ENCODE measurements at places on chromosomes 6 and 20. TPM values are rescaled to one million over a fixed set of nuclear protein-coding genes. Genes with fewer than 3 reads are reported as not detected.
A peak's percentile ranks its signal among the peaks of the same experiment; 100 is the strongest.

Gene VSX1
- not detected for total RNA-seq

Gene TMEM242
- 12.3 TPM for total RNA-seq

Gene MLIP
- 1.0 TPM for total RNA-seq

Gene BMP6
- 3.6 TPM for total RNA-seq

Gene CST11
- total RNA-seq = not detected

Gene TPD52L1
- 209 TPM for total RNA-seq

Gene NRN1
- not detected for total RNA-seq

Gene SIRPB1
- total RNA-seq = 0.93 TPM

DNA sequence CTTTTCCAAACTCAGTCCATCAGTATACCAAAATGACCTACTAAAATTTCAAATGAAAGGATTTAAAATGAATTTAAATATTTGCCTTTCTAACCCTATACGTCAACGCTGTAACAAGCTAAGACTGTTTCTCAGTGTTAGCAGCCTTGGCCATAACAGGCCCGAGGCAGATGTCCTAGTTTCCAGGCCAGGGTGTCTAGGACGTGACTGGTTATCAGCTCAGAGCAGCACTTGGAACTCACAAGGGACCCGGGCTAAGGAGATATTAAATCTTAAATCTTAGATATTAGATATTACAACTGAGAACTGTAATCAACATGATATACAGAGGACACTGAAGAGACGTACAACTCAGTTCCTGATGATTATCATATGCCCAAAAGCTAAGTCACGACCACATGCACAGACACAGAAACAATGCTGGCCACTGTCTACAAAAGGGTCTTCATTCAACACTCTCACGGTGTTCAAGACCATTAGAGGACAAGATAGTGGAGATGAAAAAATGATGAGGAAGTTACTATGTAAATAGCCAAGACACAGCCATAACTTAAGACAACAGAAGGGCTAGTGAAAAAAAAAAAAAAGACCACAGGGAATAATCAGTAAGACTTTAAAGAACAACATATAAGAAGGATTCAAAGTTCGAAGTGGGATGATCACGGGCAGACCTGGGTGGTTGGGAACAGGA, at the start of gene CLDN20:
Gene CLDN20 (plus strand): TSS at position 641 of the 691 bp plus-strand sequence. CDS start 11,707 bp downstream, outside the sequence.
- peaks cover 13% of the 10 kb centered on the region for H3K4me1 ChIP-seq
- no peak within 1 kb of the TSS for H3K4me3 ChIP-seq
- peaks cover 12% of the 10 kb centered on the region for H3K36me3 ChIP-seq

DNA sequence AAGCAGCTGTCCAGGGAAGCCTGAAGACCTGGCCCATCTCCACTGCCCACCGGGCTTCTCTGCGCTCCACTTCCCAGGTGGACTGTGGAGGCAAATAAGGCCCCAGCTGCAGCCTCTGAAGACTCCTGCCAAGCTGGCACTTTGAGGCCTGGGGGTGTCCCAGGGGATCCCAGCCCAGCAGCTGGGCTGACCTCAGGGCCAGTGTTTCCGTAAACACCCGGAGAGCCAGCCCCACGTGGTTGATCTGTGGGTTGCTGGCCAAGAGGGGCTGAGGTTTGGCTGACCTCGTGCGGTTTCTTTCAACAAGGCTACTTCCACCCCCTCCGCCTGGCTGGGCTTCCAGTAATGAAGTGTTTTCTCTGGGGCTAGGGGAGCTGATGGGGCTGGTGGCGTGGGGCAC, 12.4 kb upstream of the CCN5 start:
- H3K27me3 ChIP-seq = no peaks in the 10 kb centered on the region
- H3K4me1 ChIP-seq = peaks cover 10% of the 10 kb centered on the region
- no peak overlapping the region for H3K27ac ChIP-seq
- no peaks in the 10 kb centered on the region for H3K36me3 ChIP-seq

DNA sequence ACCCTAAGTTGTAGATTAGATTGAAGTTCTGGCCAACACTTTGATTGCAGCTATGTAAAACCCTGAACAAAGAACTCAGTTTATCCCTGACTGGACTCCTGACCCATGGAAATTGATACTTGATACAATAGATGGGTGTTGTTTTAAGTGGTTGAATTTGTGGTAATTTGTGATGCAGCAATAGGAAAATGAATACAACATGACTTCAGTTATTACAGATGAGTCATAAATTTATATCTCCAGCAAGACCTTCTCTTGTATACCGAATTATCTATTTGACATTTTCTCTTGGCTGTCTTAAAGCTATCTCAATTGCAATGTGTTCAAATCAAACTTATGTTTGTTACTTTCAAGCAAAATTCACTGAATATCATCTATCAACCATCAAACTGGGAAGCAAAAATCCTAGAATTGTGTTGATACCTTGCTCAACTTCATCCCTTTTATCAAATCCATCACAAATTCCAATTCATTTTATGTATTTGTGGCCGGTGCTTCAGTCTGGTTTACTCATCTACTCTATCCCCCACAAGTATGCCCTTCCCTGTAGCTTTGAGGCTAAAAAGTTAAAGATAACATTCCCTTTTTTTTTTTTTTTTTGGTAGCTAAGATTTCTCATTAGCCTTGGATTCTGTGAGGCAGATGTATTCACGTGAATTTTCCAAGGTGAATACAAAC, 129.4 kb upstream of the CENPW start:
- no peaks in the 10 kb centered on the region for H3K4me1 ChIP-seq
- H3K36me3 ChIP-seq = no peaks in the 10 kb centered on the region
- no peak for DNase-seq
- H3K27me3 ChIP-seq = no peaks in the 10 kb centered on the region
- H3K27ac ChIP-seq = no peak overlapping the region

GRCh38 chr20:57795977-57796560, 86.3 kb upstream of the PMEPA1 start:
- H3K27me3 ChIP-seq = no peaks in the 10 kb centered on the region
- no peaks in the 10 kb centered on the region for H3K36me3 ChIP-seq
- H3K4me1 ChIP-seq = peaks cover 12% of the 10 kb centered on the region
- no peak for DNase-seq

GRCh38 chr6:85476532-85476931, 26.6 kb downstream of the NT5E start:
- peaks cover 1% of the 10 kb centered on the region for H3K36me3 ChIP-seq
- H3K4me3 ChIP-seq = no peak overlapping the region
- H3K27ac ChIP-seq = no peak overlapping the region
- no peaks in the 10 kb centered on the region for H3K4me1 ChIP-seq
- H3K27me3 ChIP-seq = peaks cover 1% of the 10 kb centered on the region

DNA sequence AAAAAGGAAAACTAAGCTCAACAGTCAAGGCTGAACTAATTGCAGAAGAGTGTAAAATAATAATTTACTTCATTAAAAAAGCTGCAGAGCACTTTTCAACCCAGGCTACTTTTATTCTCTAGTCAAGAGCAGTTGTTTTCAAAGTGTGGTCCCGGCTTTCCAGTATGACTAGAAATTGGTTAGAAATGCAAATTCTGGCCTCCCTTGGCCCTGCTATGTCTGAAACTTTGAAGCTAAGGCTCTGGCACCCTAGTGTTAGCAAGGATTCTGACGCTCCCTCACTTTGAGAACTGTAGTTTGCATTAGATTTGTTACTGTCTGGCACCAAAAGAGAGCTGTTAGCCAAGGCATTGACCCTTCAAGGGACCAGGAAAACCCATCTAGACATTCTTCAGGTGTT, 9.5 kb upstream of the NXT1 start:
- H3K27me3 ChIP-seq = peaks cover 6% of the 10 kb centered on the region
- no peak for DNase-seq
- no peak overlapping the region for H3K27ac ChIP-seq
- no peaks in the 10 kb centered on the region for H3K36me3 ChIP-seq

- no peak overlapping the region for H3K27ac ChIP-seq
- H3K27me3 ChIP-seq = no peaks in the 10 kb centered on the region
- no peak overlapping the region for H3K4me3 ChIP-seq
- peaks cover 34% of the 10 kb centered on the region for H3K36me3 ChIP-seq
- peaks cover 13% of the 10 kb centered on the region for H3K4me1 ChIP-seq
Observed at GRCh38 chr6:89642956-89643355, 4.4 kb upstream of the LYRM2 start.

DNA sequence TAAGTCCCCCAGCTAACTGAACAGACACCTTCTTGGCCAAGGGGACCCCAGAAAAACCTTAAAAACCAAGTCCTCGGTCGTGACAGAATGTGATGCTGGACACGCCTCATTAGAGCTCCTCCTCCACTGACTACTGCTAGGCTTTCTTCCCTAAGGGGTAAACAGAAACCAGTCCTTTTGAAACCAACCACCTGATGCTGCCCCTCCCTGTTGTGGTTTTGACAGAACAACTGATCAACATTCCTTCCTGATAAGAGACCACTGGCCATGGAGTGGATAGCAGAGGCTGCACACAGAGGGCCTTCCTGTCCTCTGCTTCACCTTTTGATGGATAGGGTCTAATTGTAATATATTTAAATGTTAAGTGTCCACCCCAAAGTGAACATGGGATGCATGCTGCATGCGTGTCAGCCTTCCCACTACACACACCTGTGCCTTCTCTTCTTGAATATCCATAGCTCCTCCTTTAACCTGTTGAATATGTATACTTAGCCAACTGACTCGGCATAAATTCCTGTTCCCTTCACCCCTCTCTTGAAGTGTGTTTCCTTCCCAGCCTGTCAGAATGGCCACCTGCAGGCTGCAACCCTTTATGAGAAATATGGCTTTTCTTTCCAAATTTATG, 27.9 kb upstream of the SLC2A12 start:
- H3K4me3 ChIP-seq = no peak overlapping the region
- H3K4me1 ChIP-seq = peaks cover 3% of the 10 kb centered on the region
- no peak for DNase-seq
- H3K27ac ChIP-seq = no peak overlapping the region

GRCh38 chr6:109894181-109894580, 83.9 kb upstream of the GPR6 start:
- H3K4me3 ChIP-seq = no peak overlapping the region
- DNase-seq = no peak
- H3K27me3 ChIP-seq = no peaks in the 10 kb centered on the region

GRCh38 chr6:152905551-152906299, 77.1 kb downstream of the FBXO5 start:
- H3K4me1 ChIP-seq = no peaks in the 10 kb centered on the region
- H3K27me3 ChIP-seq = peaks cover 32% of the 10 kb centered on the region
- no peak for DNase-seq
- no peak overlapping the region for H3K4me3 ChIP-seq
- no peak overlapping the region for H3K27ac ChIP-seq

- peaks cover 9% of the 10 kb centered on the region for H3K4me1 ChIP-seq
- peaks cover 9% of the 10 kb centered on the region for H3K36me3 ChIP-seq
- DNase-seq = peak; percentile 60
- H3K4me3 ChIP-seq = peak overlapping the region; percentile 53
Observed at GRCh38 chr20:3744806-3745685, 12.6 kb downstream of the HSPA12B start.

- H3K36me3 ChIP-seq = no peaks in the 10 kb centered on the region
- peak overlapping the region; percentile 100 for H3K27ac ChIP-seq
- DNase-seq = no peak
- peak overlapping the region; percentile 96 for H3K4me3 ChIP-seq
- peaks cover 29% of the 10 kb centered on the region for H3K4me1 ChIP-seq
- peaks cover 11% of the 10 kb centered on the region for H3K27me3 ChIP-seq
Observed at GRCh38 chr6:149544646-149545257, 1.1 kb downstream of the PPIL4 start.

All from mesothelial cell of epicardium (in vitro differentiated cells).